Epithelial cell of prostate (primary cell): ENCODE measurements at places on chromosomes 12 and 14.

GRCh38 chr12:52251367-52252051 lies 18.5 kb downstream of the KRT7 start:
- DNase-seq = no peak

GRCh38 chr12:40225984-40226602 lies 1.3 kb downstream of the LRRK2 start:
- DNase-seq = no peak

DNA sequence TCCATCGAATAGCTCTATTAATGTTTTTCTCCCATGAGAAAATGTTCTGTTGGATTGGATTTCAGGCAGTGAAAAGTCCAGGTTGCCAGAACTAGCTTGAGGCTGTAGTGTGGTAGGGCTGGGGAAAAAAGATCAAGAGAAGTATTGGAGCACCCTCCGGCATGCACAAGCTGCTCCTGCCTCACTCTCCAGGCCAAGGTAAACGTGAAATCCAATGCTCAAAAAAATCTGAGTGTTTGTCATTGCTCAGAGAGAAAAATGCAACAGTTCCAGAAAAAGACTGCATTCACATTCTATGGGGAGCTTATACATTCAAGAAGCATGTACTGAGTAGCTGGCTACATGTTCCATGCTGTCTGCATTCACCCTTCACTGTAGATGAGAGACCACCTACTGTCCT lies 680.9 kb upstream of the TBX3 start:
- DNase-seq = no peak

GRCh38 chr14:75513911-75514672 lies 8.2 kb upstream of the BATF start:
- no peak for DNase-seq

- DNase-seq = no peak
These were observed 76.7 kb downstream of the TBK1 start for GRCh38 chr12:64528616-64529015.

DNA sequence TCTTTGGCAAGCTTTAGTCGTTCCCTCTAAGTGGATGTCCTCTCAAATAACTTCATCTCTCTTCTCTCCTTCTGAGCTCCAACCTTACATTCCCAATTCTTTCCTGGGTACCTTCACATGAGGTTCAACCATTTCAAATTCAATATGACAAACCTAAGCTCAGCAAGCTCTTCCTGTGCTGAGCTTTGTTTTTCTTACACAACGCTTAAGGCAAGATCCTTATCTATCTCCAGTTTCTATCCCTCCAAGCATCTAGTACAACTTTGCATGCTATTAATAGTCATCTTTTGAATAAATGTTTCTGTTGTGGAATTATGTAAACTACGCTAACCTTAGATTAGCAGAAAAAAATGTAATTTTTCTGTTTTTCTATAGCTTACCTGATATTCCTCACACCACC lies 63.7 kb upstream of the IFNG-AS1 start:
- no peak for DNase-seq

DNA sequence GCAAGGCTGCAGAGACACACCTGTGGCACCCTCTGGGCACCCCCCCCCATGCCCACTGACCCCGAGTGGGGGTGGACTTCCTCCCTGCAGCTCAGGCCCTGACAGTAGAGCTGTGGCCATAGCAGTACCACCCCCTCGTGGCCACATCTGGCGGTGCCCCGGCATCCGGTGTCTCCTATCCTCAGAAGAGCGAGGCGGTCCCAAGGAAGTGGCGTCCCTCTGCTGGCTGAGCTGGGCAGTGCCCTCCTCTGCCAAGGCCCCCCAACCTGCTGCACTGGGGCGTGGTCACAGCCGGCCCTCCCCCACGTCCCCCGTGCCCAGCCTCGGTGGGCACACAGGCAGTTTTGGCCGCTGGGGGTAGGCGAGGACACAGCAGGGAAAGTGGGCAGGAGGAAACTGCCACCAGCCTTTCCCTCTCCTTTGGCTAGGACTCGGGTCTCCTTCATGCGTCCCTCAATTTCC lies 6.0 kb upstream of the SLC6A12 start:
- no peak for DNase-seq

DNA sequence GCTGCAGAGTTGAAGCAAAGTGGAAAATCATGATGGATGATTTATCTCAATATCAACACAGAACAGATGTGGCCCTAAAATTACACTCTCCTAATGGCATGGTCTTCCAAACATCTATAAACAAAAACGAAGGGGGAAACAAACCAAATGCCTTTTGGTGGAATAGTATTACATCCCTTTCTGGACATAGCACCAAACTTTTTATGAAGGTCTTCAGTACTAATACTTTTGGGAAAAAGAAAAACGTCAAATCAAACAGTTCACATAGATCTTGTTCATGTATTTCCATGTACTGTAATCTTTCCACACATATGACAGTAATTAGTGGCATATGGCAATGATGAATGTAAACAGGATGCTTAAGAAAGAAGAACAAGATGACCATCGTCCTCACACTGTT lies 22.9 kb upstream of the ANAPC7 start:
- DNase-seq = no peak

GRCh38 chr14:67487937-67488893 lies at the start of gene TMEM229B:
TSS of gene TMEM229B (minus strand) at chr14:67488721. CDS start at chr14:67473923, 14,798 bp downstream.
- DNase-seq = no peak

DNA sequence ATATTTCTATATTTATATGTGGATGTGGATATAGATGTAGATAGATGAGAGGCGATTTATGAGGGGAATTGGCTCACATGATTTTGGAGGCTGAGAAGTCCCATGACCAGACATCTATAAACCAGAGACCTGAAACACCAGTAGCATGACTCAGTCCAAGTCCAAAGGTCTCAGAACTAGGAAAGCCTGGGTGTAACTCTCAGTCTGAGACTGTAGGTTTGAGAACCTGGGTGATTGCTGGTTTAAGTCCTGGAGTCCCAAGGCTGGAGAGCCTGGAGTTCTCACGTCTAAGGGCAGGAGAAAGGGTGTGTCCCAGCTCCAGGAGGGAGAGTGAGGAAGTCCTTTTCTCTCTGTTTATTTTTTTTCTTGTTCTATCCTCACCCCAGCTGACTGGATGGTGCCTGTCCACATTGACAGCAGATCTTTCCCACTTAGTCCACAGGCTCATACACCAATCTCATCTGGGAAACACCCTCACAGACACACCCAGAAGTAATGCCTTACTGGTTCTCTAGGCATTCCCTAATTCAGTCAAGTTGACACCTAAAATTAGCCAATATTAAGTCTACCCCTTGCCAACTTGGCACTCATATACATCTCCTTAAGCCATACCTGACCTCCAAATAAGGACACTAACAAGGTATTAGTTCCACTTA lies 45.4 kb downstream of the EMP1 start:
- DNase-seq = peak; percentile 6
